ENCODE measurements at places on chromosomes 7 and 10.

- no peak for DNase-seq
These were observed 6.7 kb downstream of the FRAT1 start for GRCh38 chr10:97325754-97326153.

DNA sequence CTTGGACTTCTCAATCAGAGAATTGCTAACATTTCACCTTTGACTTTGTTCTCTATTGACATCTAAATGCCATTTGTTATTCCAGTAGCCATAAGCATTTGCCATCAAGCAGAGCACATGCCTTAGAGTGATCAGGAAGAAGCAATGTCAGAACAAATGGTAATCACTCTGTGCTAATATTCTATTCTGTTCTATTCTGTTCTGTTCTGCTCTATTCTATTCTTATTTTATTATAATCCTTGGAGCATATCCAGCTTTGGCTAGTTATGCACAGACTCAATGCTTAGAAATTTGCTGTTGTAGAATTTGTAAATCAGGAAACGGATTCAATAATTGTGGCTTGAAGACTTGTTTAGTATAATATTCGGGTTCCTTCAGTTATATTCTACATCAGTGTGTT, 175.4 kb downstream of the EXOC4 start:
- DNase-seq = no peak

- no peak for DNase-seq
These were observed 230.6 kb upstream of the ZMIZ1 start for GRCh38 chr10:78838141-78838657.

GRCh38 chr10:63346015-63346441, 119.7 kb downstream of the JMJD1C start:
- no peak for DNase-seq

DNA sequence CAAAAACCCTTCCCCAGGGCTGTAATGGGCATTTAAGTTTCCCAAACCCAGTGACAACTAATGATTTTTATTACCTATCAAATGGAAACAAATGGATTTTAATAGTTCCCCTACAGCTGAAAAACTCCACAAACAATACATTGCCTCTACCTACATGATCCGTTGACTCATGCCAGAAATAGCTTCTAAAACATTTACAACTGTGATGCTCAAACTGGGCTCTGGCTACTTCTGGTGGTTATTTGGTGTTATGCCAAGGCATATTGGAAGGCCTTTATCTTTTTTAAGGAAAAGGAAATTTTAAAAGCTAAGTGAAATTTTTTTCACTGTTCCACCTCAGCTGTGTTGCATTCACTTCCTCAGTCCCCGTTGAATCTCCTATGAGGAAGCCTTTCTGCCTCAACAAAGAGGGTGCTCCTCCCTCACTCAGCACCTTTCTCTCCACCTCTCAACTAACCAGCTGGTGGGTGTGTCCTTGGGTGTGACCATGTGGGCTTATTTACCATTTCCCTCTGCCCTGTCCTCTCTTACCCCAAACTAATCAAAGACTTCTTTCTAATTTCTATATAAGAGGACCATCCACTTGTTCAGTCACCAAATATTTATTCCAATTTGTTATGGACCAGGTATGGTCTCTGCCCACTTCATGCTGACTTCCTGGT, 82.9 kb downstream of the PRTFDC1 start:
- no peak for DNase-seq

- no peak for DNase-seq
These were observed 45.2 kb upstream of the DMTF1 start for GRCh38 chr7:87106974-87107612.

GRCh38 chr10:52257692-52258075, 56.4 kb upstream of the DKK1 start:
- DNase-seq = no peak

- peak; percentile 83 for DNase-seq
These were observed 176.2 kb upstream of the ITGB1 start for GRCh38 chr10:33134011-33134751.

DNA sequence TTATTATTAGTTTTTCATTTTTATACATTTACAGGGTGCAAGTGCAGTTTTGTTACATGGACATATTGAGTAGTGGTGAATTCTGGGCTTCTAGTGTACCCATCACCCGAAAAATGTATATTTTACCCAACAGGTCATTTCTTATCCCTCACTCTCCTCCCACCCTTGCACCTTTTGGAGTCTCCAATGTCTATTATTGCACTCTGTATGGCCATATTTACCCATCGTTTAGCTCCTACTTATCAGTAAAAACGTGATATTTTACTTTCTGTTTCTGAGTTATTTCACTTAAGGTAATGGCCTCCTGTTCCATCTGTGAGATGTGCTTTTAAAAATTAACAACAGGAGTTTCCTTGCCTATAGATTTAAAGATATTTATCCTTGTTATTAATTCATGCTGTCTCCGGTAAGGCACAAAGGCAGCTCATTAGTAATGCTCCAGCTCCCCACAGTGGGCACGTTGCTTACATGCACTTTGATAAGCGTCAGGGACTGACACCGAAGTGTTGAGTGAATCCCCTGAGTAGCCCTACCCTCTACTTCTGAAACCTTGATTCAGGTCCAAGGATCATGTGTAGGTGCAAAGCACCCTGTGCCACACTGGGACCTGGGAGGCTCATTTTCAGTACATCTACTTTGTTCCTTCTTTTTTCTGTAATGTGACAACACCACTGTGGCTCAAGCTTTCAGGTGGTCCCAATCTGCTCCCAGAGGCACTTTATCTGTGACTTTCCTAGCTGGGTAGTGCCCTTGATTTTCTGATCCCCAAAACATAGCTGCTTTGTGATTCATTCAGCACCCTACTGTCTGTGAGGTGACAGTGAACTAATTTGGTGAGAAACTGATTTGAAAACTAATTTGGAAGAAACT, 27.3 kb downstream of the HYAL4 start:
- peak; percentile 21 for DNase-seq

DNA sequence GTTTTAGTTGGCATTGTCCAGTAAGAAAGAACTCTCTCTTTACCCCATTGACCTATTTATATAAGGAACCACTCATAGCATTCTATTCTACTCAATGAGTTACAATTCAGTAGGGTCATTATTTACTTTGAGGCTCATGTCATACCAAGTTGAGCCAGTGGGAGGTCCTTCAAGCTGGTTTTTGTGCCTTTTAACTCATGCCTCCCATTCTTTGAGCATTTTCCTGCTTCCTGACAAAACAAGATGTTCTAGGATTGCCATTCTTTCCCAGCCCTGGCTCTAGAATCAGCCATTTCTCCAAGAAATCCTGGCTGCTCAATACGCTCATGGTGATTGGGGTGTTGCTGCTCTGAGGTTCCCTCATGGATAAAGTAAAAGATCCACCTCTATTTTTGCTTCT, 250.1 kb downstream of the ABCA13 start:
- DNase-seq = no peak

DNA sequence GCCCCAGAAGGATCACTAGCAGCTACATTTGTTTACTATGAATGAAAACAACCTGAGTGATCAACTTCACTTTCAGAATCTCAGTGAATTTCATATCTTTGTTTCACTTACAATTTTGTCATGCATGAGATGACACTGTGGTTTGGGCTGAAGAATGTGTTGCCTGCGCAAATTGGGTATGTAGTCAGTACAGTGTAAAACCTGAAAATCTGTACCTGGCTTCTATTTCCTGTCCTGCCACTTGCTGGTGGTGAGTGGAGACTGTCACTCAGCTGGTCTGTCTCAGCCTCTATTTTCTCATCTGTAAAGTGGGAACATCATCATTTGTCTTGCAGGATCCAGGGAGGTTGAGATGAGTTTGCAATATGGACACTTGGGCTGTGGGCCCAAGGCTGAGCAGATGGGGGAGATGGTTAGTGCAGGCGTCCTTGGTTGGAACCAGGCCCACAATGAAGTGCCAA, 118.0 kb downstream of the WDFY4 start:
- DNase-seq = no peak

GRCh38 chr10:114869520-114869892, 47.9 kb downstream of the FHIP2A start:
- DNase-seq = no peak

GRCh38 chr7:43925984-43926797, at the start of gene UBE2D4:
UBE2D4 (plus strand) TSS chr7:43926436; CDS start chr7:43926533, 97 bp downstream.
- DNase-seq = peak; percentile 88

- DNase-seq = no peak
These were observed 92.4 kb downstream of the CTTNBP2 start for GRCh38 chr7:117780832-117781231.

- DNase-seq = peak; percentile 24
These were observed 30.1 kb downstream of the KLF6 start for GRCh38 chr10:3754727-3755439.

DNA sequence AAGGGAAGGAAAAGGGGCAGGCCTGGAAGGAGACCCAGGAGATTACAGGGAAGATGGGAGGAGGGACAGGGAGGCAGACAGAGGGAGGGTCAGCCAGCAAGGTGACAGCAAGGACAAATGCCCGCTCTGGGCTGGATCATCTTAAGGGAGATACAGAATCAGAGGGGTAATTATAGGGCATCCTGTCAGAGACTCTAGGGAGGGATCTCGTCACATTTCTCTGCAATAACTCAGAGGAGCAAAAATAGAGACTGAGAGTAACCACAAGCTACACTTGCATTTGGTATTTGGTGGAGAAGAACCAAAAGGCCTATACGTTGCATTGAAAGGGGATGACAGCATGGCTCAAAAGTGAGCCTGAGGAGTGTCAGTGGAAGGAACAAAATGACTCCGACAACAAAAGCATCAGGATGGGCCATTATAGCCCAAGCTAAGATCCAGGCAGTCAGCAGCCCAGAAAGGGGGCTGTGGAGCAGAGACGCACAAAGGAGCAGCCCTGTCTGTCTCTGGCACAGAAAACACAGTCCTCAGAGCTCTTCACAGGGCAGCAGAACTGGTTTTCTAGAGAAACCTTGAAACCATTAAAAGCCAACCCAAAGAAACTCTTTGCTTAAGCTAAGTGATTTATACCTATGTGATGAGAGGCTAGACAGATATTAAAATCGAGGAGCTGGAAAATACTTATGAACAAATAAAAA, 430.2 kb upstream of the VSTM2A start:
- no peak for DNase-seq

- no peak for DNase-seq
These were observed 7.6 kb downstream of the STEAP4 start for GRCh38 chr7:88299126-88299525.

- DNase-seq = no peak
These were observed 482.2 kb upstream of the C7orf33 start for GRCh38 chr7:148108381-148108780.
